GM12865 (cell line): ENCODE measurements at places on chromosomes 12 and 14.

- DNase-seq, result no peak
Observed at GRCh38 chr14:96783915-96784224, 13.3 kb upstream of the VRK1 start.

GRCh38 chr14:51870606-51871005 lies 10.2 kb downstream of the GNG2 start:
- DNase-seq, result no peak

GRCh38 chr12:24111616-24112015 lies 162.1 kb upstream of the SOX5 start:
- DNase-seq, result no peak

GRCh38 chr12:131146173-131146675 lies 192.5 kb downstream of the ADGRD1 start:
- DNase-seq, result no peak

DNA sequence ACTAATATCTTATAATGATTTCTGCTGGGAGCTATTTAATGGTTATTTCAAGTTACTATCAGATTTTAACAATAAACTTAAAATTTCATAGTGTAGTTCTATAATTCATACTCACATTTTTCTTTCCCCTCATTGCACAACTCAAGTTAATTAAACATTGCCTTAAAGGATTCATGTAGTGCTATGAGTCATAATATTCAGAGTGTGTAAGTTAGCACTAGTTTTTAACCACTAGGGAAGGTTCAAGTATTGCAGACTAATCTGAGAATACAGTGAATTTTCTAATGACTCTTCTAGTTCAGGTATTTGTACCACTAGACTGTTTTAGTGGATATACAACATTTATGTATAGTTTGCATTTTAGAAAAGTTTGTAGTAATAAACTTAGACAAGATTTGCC lies 49.9 kb downstream of the FOXA1 start:
- DNase-seq, result no peak
